Stimulated activated CD4-positive, alpha-beta T cell treated with anti-CD3 and anti-CD28 coated beads, TNF-alpha, amount 100 ng/mL, for 24 hours (primary cell): ENCODE measurements at places on chromosomes 13 and 19.

DNA sequence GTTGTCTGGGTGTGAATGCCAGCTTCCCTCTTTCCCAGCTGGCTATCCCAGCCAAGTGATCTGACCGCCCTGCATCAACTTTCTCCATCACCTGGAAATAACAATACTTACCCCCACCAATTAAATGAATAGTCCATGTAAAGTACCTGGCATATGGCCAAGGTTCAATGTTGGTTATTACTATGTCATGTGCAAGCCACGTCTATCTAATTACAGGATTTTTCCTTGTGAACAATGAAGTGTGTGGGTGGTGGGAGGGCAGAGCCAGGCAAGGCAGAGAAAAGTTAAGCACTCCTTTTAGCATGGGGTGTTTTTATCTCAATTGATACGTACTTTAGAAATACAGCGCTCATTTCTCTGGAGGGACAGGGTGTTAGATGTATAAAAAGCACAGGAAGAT is 121.1 kb downstream of the NHLRC3 start:
- DNase-seq, result no peak

GRCh38 chr19:31335716-31336115 is 13.5 kb downstream of the TSHZ3 start:
- DNase-seq, result no peak

DNA sequence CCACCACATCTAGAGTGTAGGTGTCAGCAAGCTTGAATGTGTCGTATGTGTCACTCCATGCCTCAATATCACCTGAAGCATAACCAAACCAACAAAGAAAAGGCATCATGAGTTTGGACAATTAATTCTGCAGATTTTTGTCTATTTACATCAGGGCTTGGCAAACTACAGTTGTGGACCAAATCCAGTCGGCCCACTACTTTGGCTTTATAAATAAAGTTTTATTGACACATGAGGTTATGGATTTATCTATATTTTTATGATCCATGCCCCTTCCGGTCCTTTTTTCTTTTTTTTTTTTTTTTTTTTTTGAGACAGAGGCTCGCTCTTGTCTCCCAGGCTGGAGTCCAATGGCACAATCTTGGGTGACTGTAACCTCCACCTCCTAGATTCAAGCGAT is 9.2 kb upstream of the CABP5 start:
- DNase-seq, result no peak

- DNase-seq, result no peak
Observed at GRCh38 chr13:110382229-110382628, 75.1 kb downstream of the COL4A2 start.

DNA sequence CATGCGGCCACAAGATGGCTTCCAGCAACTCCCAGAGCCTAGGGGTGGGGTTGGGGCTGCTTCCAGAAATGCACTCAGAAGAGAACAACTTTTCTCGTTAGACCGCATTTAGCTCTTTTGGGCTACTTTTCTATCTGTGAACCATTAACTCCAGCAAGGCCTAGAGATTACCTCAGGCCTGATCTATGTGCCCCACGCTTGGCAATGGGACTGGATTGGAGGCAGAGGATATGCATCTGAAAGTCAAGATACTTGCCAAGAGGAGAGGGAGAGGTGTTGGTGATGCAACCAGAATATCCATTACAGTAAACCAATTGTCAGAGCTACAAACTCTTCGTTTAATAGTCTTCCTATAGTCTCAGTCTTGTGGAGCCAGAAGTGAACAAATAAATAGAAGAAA is 177.7 kb downstream of the TDRD3 start:
- DNase-seq, result no peak

- DNase-seq, result no peak
Observed at GRCh38 chr19:41695745-41696144, 7.7 kb upstream of the CEACAM7 start.

DNA sequence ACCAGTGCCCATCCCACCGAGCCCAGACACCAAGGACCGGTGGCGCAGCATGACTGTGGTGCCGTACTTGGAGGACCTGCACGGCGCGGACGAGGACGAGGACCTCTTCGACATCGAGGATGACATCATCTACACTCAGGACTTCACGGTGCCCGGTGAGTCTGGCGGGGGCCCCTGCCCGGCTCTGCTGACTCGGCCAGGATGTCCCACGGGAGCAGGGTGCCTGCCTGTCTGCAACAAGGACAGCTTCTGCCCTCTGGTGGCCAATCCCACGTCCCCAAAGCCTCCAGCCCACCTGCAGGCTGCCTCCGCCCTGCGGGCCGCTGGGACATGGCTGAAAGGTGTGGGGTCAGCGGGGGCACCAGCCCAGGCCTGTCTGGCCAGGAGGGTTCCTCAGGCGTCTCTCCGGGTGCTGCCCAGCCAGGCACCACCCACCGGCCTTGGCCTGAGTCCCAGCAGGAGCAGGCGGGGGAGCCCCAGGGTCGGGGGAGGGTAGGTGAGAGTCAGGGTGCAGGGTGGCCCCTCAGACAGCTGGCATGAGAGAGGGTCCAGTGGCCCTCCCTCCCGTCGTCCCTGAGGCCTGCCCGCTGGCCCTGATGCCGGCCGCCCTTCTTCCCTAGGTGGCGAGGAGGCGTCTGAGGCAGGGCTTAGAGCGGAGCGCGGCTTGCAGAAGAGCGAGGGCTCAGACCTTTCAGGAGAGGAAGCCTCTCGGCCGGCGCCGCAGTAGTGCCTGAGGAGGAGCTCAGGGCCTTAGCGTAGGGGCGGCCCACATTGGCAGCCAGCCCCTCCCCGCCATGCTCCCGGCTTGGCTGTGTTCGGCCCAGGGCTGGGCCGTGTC is 14.6 kb downstream of the CBARP start:
- DNase-seq, result no peak

GRCh38 chr13:103302676-103303075 is 236.5 kb upstream of the SLC10A2 start:
- DNase-seq, result no peak

- DNase-seq, result no peak
Observed at GRCh38 chr13:41286370-41286769, 23.0 kb upstream of the MTRF1 start.

DNA sequence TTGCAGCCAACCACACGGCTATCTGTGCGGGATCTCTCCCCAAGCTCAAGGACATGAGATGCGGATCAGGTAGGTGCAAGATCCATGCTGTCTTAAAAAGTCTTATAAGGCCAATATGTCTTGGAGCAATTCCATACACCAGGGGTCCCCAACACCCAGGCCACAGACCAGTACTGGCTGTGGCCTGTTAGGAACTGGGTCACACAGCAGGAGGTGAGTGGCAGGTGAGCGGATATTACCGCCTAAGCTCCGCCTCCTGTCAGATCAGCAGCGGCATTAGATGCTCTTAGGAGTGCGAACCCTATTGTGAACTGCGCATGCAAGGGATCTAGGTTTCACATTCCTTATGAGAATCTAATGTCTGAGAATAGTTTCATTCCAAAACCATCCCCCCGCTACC is 68.8 kb upstream of the ZNF599 start:
- DNase-seq, result no peak

- no peak for DNase-seq
Observed at GRCh38 chr13:84431646-84432045, 549.4 kb upstream of the SLITRK1 start.

GRCh38 chr19:32530773-32531172 is 50.2 kb upstream of the PDCD5 start:
- DNase-seq, result no peak

GRCh38 chr13:70795484-70795883 is 687.2 kb upstream of the KLHL1 start:
- no peak for DNase-seq

DNA sequence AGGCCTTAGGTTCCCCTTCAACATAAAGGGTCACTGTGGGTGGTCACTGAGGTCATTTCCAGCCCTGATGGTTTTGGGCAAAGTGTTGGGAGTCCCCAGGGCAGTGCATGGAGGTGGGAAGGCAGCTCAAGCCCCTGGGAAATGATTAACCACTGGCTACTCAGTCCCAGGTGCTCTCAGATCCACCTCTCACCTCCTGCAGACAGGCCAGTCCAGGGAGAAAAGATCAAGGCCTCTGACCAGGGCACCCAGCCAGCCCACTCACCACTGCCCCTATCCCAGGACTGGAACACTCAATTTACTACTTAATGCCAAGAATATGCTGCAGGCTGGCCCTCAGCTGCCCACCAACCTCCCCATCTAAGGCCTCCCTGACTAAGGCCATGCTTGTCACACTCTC is 1307.9 kb downstream of the UQCRFS1 start:
- DNase-seq, result no peak

GRCh38 chr19:33665776-33666595 is 44.2 kb downstream of the CHST8 start:
- DNase-seq, result no peak

DNA sequence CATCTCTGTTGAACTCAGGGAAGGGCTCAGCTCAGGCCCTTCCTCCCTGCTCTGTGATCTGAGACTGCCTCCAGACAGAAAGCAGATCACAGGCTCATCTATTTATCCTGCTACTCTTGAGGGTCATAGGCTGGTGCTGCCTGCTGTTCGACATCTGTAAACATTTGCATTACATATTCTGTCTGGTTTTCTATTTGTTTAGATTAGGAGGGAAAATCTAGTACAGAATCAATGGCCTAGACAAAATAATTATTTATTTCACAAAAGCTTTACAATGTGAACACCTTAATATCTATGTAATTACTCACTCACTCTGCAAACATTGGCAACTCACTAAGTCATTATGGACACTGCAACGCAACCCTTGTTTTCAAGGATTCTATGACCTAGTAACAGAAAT is 43.0 kb downstream of the CEP89 start:
- no peak for DNase-seq

GRCh38 chr13:61286148-61286745 is 129.4 kb downstream of the PCDH20 start:
- DNase-seq, result no peak

- no peak for DNase-seq
Observed at GRCh38 chr19:43510713-43511112, 6.2 kb upstream of the PHLDB3 start.

- DNase-seq, result no peak
Observed at GRCh38 chr13:97253581-97254293, 31.6 kb downstream of the MBNL2 start.

DNA sequence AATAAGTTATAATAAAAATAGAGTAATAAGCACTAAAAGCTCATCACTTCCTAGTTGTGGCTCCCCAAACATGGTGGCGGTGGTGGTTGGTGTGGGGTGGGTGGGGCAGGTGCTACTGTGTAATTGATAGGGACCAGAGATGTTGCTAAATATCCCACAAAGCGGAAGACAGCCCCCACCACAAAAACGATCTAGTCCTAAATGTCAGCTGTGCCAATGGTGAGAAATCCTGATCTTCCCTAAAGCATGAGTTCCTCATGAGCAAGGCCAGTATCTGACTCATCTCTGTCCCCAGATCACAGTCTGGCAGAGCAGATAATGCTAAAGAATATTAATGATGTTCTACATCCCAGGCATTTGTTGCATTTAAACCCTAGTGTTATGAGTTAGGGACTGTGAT is 1.9 kb upstream of the EDDM13 start:
- no peak for DNase-seq

DNA sequence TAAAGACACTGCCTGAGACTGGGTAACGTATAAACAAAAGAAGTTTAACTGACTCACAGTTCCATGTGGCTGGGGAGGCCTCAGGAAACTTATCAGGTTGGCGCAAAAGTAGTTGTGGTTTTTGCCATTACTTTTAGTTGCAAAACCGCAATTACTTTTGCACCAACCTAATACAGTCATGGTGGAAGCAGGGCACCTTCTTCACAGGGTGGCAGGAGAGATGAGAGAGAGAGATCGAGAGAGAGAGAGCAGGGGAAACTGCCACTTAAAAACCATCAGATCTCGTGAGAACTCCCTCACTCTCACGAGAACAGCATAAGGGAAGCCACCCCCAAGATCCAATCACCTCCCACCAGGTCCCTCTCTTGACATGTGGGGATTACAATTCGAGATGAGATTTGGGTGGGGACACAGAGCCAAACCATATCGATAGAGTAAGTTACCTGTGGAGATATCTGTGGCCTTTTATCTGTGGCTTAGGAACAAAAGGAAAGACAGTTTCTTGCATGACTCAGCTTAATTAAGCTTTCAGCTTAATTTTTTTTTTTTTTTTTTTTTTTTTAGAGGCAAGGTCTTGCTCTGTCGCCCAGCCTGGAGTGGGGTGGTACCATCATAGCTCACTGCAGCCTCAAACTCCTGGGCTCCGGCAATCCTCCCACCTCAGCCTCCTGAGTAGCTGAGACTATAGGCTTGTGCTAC is 7.6 kb upstream of the CABP5 start:
- DNase-seq, result no peak
